ENCODE measurements at places on chromosomes 7 and 10.

DNA sequence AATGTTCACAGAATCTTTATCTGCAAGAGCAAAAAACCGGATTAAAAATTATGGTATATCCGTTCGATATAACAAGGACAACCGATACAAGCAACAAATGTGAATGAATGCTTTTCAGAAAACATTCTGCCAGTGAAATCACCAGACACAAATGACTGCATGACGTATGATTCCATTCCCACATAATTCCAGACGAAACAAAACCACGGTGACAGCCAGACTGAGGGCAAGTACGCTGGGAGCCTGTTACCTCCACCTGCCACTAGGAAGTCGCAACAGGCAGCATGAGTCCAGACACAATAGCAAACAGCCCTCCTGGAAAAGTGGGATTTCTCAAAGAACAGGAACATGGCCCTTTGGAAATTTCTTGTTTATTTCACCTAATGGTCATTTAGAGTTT, 41.7 kb downstream of the MAD1L1 start:
- no peak for DNase-seq

DNA sequence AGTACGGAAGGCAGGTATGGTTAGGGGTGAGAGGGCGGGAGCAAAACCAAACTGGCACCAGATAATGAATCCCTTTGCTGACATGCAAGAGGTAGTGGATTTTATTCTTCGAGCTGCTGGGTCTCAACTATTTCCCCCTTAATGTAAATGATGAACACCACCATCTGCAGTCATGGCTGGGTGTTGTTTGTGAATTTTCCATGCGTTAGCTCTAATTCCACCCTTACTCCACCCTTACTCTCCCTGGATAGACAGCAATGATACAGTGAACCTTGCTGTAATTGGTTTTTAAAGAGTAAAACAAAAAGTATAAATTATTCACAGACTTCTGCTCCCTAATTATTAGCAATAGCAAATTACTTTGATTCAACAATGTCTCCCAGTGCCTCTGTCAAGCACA, 74.5 kb upstream of the PDE1C start:
- DNase-seq: no peak

- DNase-seq: no peak
These were observed 2.6 kb downstream of the LUC7L2 start for GRCh38 chr7:139362302-139362701.

GRCh38 chr7:18086165-18087025, 58.7 kb upstream of the PRPS1L1 start:
- DNase-seq: no peak

GRCh38 chr7:136142583-136142982, 165.4 kb upstream of the MTPN start:
- no peak for DNase-seq

GRCh38 chr10:19169684-19170083, 121.1 kb downstream of the MALRD1 start:
- no peak for DNase-seq

- DNase-seq: no peak
These were observed 6.7 kb downstream of the CHST3 start for GRCh38 chr10:71970869-71971268.

DNA sequence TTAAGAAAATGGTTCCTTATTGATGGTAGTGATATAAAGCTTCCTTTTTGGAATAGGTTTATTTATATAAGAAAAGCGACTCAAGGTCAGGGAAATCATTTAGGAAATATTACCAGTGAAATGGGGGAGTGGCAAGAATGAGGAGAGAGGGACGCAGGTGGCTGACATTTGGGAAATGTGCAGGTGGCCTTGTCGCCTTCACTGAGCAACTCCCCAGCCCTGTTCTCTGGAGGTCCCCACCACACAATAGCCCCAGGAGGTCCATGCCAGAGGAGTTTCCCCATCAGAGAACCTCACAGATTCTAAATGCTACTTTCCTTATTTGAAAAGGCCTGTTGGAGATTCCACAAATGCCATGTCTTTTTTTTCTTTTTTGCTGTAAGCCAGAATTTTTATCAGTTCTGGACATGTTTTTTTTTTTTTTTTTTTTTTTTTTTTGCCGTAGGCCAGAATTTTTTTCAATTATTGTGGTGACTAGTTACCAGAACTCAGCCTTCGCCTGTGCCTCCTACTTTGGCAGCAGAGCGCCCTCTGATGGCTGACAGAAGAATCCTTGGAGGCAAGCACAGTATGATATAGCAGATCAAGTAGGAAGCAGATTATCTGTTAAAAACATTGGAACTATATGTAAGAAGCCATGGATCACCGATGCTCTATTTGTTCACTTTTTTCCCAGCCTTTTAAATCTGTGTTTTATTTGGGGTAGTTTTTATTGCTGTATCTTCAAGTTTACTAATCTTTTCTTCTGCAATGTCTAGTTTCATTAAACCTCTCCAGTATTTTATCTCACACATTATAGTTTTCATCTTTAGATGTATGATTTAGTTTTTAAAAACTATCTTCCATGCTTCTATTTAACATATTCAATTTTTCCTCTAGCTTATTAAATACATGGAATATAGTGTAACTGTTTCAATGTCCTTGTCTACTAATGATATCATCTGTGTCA, 18.6 kb downstream of the OPALIN start:
- DNase-seq: peak; percentile 54
